ENCODE measurements at places on chromosomes 2 and 18.
A peak's percentile ranks its signal among the peaks of the same experiment; 100 is the strongest.

DNA sequence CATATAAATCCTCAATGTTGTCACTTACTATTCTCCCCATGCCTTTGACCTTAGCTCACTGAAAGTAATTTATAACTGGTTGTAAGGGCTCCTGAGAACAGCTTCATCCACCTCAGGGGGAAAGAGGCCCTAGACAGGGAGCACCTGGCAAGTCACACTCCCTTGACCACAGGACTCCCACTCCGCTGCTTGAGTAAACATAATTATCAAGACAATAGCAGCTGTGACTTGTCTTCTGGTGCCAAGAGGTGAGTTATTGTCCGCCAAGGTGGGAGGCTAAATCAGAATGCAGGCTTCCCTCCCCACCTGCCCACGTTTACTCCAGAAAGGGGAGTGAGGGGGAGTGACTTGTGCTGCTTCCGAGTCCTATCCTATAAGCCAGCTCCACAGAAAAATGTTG lies 230.6 kb upstream of the LRATD1 start:
- no peak for DNase-seq

DNA sequence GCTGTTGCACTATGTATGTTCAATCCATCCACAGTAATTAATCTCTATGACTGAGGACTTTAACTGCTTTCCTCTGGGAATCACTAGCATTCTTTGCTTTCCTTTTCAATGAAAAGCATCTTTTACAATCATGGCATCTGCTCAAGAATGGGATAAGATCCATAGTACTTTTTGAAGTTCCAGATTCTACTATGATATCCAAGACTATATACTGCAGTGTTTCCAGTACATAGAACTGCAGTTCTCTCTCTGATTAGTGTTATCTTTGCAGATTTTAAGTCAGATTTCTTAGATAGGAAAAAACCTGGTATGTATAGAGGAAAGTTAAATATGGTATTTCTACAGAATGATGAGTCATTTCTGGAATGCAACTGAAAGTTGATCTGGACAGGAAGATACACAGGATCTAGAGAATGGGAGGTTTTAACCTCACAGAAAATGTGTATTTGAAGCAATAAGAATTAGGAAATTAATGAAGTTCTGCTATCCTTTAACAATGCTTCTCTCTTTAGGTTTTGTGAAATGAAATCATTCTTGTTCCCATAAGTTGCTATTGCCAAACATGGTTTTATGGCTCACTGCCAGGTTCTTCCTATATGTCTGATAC lies 670.7 kb downstream of the ERBB4 start:
- DNase-seq: no peak

GRCh38 chr2:15943378-15944280 lies 3.3 kb downstream of the MYCN start:
- no peak for DNase-seq

DNA sequence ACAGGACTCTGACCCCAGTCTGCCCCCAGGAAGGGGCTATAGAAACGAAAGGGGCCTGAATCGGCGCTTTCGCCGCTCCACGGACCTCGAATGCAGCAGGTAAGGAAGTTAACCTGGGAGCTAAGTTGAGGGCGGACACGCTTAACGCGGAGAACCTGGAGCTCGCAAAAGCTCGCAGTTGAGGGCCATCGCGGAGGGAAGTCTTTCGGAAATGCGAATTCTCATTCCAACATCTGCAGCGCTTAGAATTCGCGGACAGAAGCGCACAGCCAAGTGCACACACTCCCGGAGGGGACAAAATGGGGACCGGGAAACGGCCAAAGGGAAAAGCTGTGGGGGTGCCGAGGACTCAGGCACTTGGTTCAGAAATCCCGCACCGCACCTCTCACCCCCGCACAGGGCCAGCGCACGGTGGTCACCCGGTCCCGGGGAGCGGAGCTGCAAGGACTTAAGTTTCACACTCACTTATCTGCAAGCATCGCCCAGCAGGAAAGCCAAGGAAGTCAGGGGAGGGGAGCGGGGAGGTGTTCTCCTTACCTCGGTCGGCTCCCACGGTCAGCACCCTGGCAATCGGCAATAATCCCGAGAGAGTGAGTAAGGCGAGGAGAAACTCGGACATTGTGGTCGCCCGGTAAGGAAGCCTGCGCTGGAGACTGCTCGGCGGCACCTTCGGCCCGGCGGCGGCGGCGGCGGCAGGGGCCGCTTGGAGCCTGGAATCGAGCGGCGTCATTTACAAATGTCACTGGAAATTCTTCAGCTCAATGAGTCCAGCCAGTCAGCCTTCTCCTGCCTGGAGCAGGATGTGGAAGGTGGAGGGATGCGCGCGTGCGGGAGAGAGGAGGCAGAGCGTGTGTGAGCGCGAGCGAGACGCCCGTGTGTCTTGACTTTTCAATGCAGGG lies 456 bp downstream of the LRP1B start:
- DNase-seq: peak; percentile 21

DNA sequence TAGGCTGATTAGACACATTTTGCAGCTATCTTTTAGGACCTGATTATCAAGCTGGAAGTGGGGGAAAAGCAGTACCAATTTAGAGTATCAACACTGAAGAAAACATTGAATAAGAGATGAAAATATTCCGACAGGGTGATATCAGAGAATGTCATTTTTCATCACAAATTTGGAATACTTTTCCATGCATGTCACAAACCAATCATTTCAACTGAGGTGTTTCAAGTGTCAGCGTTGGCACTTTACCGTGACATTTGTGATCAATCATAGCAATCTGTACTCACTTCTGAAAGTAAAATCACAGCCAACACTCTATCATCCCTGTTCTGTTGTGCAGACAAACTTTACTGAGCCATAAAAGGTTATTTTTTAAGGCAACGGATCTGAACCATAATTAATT lies 75.4 kb downstream of the PDE1A start:
- no peak for DNase-seq

DNA sequence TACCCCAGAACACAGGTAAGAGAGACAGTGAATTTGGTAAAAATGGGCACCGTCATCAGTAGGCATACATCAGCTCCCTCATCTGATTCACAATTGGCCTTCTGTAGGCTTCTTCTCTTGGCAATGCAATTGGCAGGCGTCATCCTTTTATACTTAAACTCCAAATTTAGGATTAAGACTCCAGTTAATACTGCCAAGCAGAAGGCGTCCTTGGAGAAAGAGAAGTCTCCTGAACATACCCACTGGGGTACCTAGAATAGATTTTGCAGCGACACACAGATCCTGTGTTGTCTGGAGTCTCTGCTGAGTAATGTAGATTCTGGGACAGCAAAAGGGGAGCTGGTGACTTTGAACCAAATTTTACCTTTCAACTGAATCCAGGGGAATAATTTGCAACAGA lies 592 bp upstream of the METAP1D start:
- no peak for DNase-seq

- no peak for DNase-seq
Measured at GRCh38 chr18:67483952-67484351, 32.6 kb downstream of the DSEL start.

DNA sequence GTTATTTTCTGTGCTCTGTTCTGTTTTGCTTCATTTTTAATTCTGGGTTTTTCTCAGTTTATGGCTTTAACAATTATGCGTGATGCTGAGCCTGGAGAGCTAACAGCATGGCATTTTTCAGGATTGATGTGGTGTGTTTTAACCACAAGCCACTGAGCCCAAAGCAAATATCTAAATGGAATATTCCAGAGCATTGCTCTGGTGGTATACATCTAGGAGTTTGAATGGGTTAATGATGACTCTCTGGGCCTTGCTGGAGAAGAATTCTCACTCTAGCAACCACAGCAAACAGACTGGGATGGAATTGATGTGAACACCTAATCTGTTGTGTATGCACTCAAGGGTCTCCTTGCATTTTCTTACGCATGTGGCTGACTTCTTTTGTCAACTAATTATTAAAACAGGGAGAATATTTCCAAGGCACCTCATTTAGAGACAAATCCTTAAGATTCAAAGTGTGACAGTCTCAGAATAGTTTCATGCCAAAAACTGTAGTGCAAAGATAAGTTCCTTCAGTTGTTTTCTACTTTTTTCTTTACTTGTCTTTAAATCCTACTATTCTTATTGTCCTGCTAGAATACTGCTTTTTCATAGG lies 164.0 kb downstream of the DTNA start:
- no peak for DNase-seq

GRCh38 chr2:157900203-157900602 lies 24.1 kb upstream of the ACVR1 start:
- no peak for DNase-seq

DNA sequence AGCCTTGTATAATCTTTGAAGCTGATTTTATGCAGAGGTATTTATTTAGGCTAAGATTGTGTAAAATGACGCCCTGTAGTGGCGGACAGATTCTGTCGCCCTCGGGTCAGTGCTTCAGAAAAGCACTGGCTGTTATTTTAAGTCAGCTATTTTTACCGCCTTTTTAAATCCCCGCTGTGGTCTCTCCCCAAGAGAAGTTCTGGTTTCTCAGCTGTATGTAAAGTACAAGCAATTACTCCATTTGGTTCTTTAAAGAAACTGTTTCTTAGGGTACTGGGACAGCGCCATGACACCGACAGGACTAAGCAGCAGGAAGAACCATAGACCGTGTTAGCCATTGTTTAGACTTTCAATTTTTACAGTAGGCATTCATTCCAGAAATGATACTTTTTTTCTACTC lies 65.0 kb downstream of the UGGT1 start:
- no peak for DNase-seq

DNA sequence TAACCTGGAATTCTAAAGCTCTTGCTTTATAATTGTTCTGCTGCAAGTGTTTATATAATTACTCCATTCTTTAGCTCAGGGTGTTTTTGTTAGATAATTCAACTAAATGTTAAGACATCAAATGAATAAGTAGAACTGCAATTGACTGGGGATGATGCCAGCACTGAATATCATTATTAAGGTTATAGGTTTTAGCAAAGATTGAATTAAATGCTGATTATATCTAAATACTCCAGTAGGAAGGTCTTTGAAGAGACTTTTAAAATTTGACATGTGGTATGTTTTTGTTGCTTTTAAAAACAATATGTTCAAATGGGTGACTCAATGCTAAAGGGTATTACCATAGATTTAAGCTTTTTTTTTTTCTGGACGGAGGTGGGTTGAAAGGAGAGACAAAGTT lies 170.1 kb upstream of the THUMPD2 start:
- no peak for DNase-seq

DNA sequence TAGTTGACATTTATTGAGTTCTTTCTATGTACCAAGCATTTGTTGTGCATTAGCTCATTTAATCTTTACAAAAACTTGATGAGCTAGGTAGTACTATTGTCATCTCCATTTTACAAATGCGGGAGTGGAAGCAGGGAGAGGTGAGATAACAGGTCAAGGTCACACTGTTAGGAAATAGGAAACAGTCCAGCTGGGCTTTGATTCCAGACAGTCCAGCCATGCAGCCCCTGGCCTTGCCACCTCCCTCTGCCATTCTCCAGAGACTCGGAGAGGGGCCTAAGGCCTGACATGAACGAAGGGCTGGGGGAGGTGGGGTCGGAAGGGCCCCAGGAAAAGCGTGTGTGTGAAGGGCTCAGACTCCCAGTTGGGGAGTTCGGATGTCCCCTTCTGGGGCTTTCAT lies 55.6 kb downstream of the ODC1 start:
- DNase-seq: no peak

- DNase-seq: no peak
Measured at GRCh38 chr2:74072565-74072964, 75.1 kb downstream of the BOLA3 start.

DNA sequence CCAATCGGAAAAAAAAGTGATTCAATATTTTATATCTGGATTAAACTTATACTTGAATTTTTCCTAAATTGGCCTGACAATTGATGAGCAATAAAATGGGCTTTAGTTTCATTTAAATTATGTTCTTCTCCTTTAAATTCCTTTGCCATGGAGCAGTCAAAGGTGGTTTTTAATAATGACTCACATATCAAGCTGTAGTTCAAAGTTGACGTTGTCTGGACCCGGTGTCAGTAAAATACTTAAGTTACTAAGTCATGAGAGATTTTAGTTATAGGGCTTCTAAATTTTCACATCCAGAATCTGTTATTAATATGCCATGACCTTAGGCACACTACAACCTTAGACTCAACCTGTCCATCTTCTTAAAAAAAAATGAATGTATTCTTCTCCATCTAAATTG lies 62.5 kb downstream of the CDH2 start:
- DNase-seq: no peak

GRCh38 chr2:12737297-12737696 lies 20.6 kb downstream of the TRIB2 start:
- no peak for DNase-seq

- DNase-seq: peak; percentile 52
Measured at GRCh38 chr2:224069172-224069571, 30.1 kb upstream of the SERPINE2 start.

GRCh38 chr2:179571252-179571651 lies 290.2 kb downstream of the ZNF385B start:
- DNase-seq: no peak

- no peak for DNase-seq
Measured at GRCh38 chr2:23626701-23627230, 241.8 kb downstream of the KLHL29 start.

GRCh38 chr2:129885735-129886134 lies 93.7 kb upstream of the RAB6C start:
- no peak for DNase-seq

DNA sequence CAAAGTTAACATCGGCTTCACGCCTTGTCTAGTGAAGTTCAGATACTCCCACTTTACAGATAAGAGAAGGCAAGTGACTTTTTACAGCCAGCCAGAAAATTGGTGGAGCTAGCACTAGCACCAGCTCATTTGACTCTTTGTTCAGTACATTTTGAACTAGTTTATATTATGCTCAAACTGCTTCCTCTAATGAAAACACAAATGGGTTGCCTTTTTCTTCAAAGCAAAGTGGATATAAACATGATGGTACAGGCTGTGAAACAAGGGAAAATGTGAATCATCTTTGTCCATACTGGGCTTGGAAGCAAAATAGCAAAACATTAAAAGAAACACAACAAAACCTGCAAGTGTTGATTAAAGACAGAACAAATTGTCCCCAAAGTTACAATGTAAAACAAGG lies 99.6 kb upstream of the LHCGR start:
- no peak for DNase-seq

DNA sequence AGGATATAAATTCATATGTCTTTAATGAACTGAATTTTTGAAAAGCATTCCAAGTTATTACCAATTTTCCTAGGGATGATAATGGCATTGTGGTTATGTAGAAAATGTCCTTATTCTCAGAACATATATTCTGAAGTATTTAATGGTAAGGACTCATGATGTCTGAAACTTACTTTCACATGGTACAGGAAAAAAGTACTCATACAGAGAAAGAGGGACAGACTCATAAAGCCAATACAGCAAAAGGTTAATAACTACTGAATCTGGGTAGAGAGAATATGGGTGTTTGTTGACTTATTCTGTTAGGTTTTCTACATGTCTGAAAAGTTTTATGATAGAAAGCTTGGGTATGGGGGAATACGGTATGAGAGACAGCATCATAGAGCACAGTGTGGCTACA lies 84.3 kb upstream of the SERTAD2 start:
- no peak for DNase-seq

GRCh38 chr2:9748577-9748976 lies 94.7 kb upstream of the TAF1B start:
- no peak for DNase-seq

- DNase-seq: no peak
Measured at GRCh38 chr2:159108181-159108893, 139.9 kb downstream of the TANC1 start.

Data from AG08395 (cell line).